Fibroblast of skin of abdomen (primary cell): ENCODE measurements at places on chromosomes 7 and 10.

DNA sequence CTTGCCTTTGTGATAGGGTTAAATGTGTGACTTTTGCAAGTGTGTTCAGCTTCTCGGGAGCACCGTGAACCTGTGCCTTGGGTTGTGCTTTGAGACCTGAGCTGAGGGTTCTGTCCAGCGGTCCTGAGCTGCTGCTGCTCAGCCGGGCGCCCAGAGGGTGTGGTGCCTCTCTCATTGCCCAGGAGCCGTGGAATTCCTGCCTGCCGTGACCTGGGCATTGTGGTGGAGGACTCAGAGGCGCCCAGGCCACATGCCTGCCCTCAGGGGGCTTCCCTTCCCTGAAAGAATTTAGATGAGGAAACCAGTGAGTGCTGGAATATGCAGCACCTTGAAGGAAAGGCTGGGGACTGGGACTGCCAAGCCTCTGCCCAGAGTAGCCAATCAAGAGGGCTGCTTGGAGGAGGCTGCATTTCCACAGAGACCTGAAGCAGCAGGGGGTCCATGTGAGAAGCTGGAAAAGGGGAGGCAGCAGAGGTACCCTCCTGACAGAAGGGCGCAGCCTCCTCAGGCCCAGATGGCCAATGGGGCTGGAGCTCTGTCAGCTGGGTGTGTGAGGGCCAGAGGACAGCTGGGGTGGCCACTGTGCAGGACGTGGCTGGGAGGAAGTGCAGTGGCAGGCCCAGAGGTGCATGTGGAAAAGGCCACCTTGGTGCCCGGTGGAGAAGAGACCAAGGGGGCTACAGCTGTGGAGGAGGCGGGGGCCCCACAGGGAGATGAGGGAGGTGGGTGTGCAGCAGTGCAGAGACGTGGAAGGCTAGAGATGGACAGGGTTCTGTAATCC lies 107.3 kb downstream of the NKX6-2 start:
- DNase-seq, result no peak

DNA sequence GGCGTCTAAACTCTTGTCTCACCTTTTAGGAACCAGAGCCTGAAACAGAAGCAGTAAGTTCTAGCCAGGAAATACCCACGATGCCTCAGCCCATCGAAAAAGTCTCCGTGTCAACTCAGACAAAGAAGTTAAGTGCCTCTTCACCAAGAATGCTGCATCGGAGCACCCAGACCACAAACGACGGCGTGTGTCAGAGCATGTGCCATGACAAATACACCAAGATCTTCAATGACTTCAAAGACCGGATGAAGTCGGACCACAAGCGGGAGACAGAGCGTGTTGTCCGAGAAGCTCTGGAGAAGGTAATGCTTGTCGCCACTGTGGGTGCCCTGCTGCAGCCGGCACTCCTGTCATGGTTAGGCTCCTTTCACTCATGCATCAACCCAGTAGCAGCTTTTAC lies 113.1 kb downstream of the ZMYND11 start:
- DNase-seq, result no peak

GRCh38 chr7:116139007-116139406 lies 71.3 kb upstream of the TES start:
- DNase-seq, result no peak

- DNase-seq, result no peak
Observed at GRCh38 chr7:143392875-143393266, 11.7 kb downstream of the ZYX start.

GRCh38 chr7:95434557-95435421 lies at the start of gene PON2:
TSS of gene PON2 (minus strand) at chr7:95435028. CDS start at chr7:95434951, 77 bp downstream.
- DNase-seq, result peak; percentile 86

DNA sequence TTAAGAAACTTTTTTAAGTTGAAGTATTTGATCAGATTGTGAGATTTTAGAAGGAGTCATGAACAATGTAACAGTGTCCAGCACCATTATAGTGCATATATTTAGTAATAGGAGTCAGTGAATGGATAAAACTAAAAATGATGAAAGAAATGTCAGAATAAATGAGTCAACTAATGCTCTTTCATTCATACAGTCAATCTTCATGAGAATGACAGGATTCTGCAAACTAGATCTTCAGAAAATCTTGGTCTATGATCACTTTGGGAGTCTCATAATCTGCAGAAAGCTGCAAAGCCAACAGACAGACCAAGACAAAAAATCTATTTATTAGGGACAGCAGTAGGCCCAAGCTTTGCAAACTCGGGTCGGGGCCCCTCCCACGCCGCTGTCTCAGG lies 710 bp downstream of the RNLS start:
- DNase-seq, result no peak

GRCh38 chr10:63829573-63830149 lies 308.5 kb downstream of the REEP3 start:
- DNase-seq, result no peak

DNA sequence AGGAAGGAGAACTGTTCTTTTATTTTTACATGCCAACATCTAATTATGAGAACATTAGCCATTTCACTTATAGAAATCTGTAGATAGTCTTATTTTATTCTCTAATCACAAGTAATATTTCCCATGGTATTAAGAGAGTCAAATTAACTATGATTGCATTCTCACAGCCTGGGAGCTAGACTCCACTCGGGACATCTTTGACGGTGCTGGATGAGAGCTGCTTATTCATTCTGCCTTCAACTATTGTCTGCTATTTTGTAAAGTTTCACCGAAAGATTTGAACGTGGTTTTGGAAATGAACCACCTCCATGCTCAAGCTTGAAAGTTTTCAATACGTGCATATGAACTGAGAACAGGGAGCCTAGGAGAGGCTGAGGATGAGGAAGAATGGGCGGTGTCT lies 264.3 kb upstream of the KLF6 start:
- DNase-seq, result no peak

- peak; percentile 78 for DNase-seq
Observed at GRCh38 chr10:73889014-73889413, 14.7 kb upstream of the CAMK2G start.
